ENCODE measurements at places on chromosomes 1 and 21.

DNA sequence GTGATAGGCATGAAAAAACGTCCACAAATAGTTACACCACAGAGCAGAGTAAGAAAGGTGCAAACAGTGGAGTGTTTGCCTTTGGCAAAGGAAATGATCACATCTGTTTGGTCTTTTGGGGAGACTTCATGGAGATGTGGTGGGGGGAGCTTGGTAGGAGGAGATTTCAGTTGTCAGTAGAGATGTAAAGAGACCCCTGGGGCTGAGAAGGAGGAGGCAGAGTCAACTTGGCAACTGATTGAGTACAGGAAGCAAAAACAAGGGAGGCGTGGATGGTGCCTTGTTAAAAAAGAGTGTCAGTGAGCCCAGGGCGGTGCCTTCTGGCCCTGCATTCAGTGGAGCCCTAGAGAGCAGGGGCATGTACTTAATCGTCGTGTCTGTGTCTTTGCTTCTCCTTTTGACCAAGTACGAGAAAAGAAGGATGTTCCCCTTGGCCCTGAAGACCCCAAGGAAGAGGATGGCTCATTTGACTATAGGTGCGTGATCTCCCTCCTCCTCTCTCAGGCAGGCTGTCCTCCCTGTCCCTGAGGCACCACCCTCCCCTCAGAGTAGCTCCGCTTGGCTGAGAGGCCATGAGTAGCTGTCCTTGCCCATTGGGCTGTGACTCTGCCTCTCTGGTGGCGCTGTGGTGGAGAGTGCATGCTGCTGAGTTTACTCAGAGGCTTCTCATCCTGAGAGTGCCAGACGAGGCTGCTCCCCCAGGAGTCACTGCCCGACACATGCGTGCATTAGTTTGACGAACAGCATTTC, 30.4 kb upstream of the CNTN2 start:
- no peak for DNase-seq

GRCh38 chr1:230068952-230069684, 2.1 kb downstream of the GALNT2 start:
- DNase-seq = no peak

- DNase-seq = no peak
Observed at GRCh38 chr21:16117851-16118590, 388.2 kb downstream of the USP25 start.

GRCh38 chr1:178345238-178345637, 151.5 kb downstream of the CLEC20A start:
- DNase-seq = no peak

GRCh38 chr1:40386359-40386723, 12.8 kb downstream of the SMAP2 start:
- no peak for DNase-seq
